ENCODE measurements at places on chromosomes 7 and 10.
A peak's percentile ranks its signal among the peaks of the same experiment; 100 is the strongest.

- DNase-seq = no peak
These were observed 18.1 kb downstream of the YWHAG start for GRCh38 chr7:76340617-76341131.

- DNase-seq = no peak
These were observed 1325.0 kb downstream of the XPNPEP1 start for GRCh38 chr10:108598320-108598695.

DNA sequence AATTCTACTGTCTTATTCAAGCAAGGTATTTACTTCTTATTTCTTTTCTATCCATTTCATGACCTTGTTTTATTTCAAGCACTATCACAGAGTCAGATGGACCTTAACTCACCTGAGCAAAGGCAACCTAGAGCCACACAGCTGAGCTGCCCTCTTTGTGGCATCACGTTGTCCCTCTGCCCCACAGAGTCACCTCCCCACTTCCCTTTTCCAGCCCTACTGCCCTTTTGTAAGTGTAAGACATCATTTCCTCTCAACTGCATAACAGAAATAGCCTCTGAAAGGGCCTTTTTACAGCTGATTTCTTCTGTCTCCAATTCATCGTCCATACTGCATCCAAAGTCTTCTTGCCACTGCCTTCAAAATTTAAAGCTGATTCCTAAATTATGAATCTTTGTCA, 946.0 kb downstream of the NRG3 start:
- DNase-seq = no peak

DNA sequence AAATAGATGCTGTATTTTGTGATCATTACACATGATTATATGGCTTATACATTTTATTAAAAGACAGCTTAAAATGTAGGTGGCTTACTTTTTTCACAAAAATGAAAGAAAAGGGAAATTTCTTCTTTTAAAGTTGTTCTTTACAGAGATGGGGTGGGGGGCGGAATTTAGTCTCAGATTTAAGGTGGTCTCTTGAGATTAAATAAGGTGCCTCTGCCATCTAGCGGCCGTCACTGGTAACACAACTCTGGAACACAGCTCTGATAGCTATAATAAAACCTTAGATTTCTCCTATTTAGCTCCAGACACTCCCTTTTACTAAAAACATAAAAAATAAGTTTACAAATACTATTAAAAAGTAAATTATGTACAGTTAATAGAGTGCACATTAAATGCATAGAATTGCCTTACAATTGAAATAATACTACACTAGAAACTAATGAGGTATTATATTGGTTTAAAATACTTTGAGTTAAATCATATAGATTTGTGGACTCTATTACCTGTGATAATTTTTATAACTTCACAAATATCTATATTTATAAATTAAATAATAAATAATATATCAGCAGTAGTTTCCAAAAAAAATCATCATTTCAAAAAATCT, 210.9 kb downstream of the DGKB start:
- DNase-seq = peak; percentile 19

DNA sequence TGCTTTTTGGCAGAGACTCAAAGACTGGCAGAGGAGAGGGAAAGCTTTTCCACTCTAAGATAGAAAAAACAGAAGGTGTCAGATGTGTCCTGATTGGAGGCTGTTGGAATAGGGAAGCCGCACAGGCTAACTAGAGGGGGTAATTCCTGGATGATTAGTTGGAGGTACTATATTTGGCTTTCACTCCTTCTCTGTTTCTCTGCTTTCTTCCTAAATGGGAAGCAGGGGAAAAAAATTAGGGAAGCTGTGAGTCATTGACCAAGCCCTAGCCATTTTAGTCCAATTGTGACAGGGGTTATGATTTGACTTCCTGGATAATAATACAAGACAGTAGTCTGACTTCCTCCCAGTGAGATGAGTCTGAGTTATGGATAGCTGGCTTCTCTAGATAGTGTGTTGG, 475.2 kb upstream of the CELF2 start:
- DNase-seq = no peak

- no peak for DNase-seq
These were observed 9.3 kb upstream of the UNCX start for GRCh38 chr7:1223196-1223981.

DNA sequence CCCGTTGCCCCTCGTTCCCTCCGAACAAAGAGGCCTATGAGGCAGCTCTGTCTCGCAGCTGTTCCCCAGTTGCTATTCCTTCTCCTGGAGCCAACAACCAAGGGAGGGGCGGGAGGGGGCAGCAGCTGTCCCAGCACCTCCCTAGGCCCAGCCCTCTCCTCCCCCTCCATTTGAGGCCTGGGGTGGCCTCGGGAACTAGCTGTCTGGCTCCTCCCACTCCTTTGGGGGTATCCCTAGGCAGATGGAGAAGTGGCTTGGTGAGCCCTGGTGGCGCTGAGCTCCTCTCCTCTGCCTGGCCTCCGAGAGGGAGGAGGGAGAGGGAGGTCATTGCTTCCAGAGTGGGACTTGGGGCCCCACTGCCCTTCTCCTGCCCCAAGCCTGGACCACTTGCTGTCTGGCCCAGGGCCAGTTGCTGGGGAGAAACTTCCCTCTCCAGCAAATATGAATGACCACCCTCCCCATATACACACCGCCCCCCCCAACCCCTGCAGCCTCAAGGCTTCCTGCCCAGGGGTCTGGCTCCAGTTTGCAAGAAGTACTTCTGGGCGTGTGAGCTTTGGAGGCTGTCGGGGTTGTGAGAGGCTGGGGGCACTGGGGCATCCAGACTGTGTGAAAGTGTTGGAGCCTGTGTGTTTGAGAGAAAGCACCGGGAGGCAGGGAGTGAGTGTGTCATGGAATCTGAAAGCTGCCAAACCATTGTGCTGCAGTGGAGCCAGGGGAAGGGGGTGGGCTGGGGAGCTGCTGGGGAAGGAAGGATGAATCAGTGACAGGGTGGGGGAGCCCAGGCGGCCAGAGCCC, 3.1 kb downstream of the FLNC start:
- DNase-seq = no peak

GRCh38 chr10:79129361-79129997, 60.7 kb downstream of the ZMIZ1 start:
- no peak for DNase-seq

- no peak for DNase-seq
These were observed 153.7 kb downstream of the CDK14 start for GRCh38 chr7:90749774-90750173.

- DNase-seq = no peak
These were observed 6.3 kb downstream of the SMURF1 start for GRCh38 chr7:99137411-99138180.

- no peak for DNase-seq
These were observed 72.1 kb upstream of the TRIM24 start for GRCh38 chr7:138387755-138388475.

DNA sequence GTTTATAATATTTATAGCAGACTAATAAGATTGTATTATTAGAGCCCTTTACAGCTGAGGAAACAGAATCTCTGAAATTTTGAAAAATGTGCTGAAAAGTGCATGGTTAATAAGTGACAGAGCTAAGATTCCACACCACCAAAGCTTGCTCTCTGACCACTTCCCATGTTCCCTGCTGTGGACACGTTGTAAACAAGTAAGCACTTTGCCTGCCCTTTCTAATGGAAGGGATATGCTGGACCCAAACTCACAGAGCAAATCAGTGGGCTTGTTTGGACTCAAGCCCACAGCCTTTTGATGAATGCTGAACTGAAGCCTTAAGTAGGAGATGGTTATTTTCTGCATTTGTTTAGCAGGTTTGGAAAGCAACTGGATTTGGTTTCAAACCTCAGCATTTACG, 214.0 kb upstream of the TMEM72 start:
- DNase-seq = no peak

GRCh38 chr7:124375391-124375790, 342.5 kb upstream of the TMEM229A start:
- no peak for DNase-seq

DNA sequence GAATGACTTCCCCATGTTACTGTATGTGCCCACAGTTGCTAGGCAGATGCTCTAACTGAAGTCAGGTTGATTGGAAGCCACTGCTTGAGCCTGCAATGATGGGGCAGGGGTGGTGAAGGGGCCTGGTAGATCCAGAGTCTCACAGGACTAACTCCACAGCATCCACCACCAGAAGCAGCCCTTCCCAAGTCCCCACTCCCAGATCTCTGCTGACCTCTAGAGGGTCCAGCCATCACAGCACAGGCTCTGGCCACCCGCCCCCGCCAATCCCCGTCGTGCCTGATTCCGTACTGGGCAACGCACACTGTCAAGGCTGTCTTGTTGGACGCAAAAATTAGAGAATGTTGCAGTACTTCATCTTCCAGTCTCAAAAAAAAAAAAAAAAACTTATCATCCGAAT, 136.8 kb upstream of the PDE1C start:
- DNase-seq = no peak

DNA sequence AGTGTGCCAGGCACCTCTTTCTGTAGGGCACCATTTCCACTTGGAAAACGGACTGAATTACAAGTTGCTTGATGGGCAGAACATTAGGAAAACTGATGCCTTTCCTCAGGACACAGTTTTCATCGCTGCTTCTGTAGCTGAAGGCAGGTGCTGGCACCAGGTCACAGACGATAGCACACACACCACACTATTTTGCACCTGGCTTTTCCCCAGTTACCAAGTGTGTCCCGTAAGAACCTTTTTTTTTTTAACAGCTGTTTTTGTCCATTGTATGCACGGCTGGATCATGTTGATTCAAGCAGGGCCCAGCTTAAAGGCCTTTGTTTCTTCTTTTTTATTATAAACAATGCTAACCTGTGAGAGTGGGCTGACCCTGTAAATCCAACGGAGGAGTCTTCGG, 1.3 kb upstream of the GET4 start:
- DNase-seq = no peak

DNA sequence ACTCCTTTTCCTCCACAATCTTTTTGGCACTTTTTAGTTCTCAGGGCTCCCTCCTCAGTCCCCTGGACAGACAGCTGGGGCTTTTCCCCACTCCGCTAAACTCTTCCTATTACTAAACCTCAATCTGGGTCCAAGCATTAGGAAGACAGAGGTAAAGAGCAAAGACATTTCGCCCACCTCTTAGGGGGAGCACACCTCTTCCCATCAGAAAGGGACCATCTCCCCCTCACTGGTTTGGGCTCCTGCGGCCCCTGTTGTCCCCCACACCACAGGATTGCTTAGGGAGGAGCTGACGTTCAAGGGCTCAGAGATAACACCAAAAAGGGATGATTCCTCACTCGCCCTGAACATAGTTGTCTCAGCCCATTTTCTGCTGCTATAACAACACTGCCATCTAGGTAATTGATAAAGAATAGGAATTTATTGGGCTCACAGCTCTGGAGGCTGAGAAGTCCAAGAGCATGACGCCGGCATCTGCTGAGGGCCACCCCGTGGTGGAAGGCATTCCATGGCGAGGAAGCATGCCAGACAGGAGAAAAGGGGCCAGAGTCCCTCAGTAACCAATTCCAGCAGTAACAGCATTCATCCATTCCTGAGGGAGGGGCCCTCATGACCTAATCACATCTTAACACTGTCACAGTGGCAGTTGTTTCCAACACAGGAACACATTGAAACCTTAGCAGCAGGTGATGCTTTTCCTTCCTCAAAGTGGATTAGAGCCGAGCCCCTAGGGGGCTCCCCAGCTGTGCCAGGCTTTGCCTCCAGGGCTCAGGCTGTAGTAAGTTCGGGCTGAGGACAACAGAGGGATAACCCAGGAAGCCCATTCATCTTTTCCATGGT, 209.6 kb downstream of the EBF3 start:
- no peak for DNase-seq

- DNase-seq = no peak
These were observed 107.0 kb upstream of the PALS2 start for GRCh38 chr7:24466168-24466768.

DNA sequence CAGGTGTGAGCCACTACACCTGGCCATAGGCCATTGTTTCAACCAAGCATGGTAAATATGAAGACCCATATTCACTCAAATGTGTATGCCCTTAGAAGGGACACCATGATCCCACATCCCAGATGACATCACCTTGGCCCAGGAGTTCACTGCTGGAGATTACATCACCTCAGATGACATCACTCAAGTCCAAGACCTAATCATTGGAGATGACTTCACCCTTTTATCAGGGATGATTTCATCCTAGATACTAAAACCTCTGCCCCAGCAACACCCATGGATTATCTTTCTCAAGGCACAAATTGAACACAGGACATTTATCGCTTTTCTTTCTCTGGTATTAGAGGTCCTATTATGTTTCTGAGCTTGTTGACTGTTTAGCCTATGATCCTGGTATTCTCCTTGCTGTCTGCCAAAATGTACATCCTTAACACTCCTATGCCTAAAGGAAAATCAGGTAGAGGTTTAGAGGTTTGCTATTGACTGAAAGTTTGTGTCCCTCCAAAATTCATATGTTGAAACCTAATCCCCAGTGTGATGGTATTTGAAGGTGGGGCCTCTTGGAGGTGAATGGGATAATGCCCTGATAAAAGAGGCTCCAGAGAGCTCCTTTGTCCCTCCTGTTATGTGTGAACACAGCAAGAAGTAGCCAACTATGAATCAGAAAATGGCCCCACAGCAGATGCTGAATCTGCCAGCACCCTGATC, 9.8 kb upstream of the CYP2C18 start:
- no peak for DNase-seq

- no peak for DNase-seq
These were observed 133.3 kb upstream of the HGF start for GRCh38 chr7:81903115-81903514.

- DNase-seq = no peak
These were observed 11.1 kb upstream of the SDK1 start for GRCh38 chr7:3289996-3290395.

- no peak for DNase-seq
These were observed 37.5 kb upstream of the ANK3 start for GRCh38 chr10:60427148-60427547.

GRCh38 chr7:12941512-12941911, 254.1 kb downstream of the ARL4A start:
- no peak for DNase-seq

DNA sequence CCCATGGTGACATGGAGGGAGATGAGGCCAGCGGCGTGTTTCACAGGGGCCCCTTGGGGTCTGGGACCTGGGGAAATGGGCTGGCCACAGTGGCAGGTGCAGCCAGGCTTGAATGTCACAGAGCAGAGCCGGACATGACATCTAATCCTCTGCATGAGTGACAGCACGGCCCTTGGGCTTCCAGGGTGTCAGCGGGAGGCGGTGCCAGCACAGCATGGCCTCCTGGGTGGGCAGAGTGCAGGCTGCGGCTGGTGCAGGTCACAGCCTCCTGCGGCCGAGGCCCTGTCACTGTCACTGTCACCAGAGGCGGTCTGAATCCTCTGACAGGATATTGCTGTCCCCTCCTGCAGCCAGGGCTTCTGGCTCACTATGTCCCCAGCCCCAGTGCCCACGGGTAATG, 18.2 kb downstream of the BHLHA15 start:
- no peak for DNase-seq

GRCh38 chr7:108603656-108604306, 34.1 kb downstream of the DNAJB9 start:
- DNase-seq = no peak

GRCh38 chr7:97145068-97145467, 27.6 kb downstream of the SDHAF3 start:
- DNase-seq = no peak

- no peak for DNase-seq
These were observed 235.5 kb downstream of the SEMA3E start for GRCh38 chr7:83413424-83413823.

GRCh38 chr10:54702583-54703485, 98.2 kb downstream of the PCDH15 start:
- DNase-seq = no peak

- no peak for DNase-seq
These were observed 608.7 kb downstream of the DNAJB9 start for GRCh38 chr7:109178342-109178741.

- peak; percentile 74 for DNase-seq
These were observed at the start of gene BCL7B for GRCh38 chr7:73557397-73558257. Gene BCL7B (minus strand): TSS chr7:73557690. CDS start chr7:73557578, 112 bp downstream.

- DNase-seq = no peak
These were observed 97.9 kb downstream of the TMEM168 start for GRCh38 chr7:112692333-112692732.
